ENCODE measurements at places on chromosomes 13 and 19.

DNA sequence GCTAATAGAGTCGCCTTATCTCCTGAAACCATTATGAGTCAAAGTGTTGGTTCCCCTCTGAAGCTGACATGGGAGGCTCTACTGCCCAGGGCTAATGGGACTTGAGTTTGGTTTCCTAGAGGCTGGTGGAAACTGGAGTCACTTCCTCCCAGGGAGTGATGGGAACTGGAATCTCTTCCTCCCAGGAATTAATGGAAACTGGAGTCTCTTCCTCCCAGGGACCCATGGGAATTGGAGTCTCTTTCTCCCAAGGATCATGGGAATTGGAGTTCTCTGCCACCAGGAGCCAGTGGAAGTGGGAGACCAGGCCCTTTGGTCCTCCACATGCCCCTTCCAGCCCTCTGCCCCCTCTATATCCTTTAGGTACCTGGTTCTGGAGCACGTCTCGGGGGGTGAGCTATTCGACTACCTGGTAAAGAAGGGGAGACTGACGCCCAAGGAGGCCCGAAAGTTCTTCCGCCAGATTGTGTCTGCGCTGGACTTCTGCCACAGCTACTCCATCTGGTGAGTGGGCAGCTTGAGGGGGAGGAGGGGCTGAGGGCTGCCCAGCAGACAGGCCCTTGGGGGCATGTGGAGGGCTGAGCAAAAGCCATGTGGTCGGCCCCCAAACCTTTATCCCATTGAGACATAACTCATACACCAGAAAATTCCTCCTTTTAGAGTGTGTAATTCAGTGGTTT is 5.5 kb downstream of the BRSK1 start:
- DNase-seq, result no peak

- no peak for DNase-seq
Observed at GRCh38 chr19:58572818-58573657, at the start of gene MZF1. TSS of gene MZF1 (minus strand) at chr19:58573335. CDS start at chr19:58571389, 1,946 bp downstream.

- no peak for DNase-seq
Observed at GRCh38 chr13:21053231-21053630, 8.2 kb downstream of the LATS2 start.

- DNase-seq, result no peak
Observed at GRCh38 chr13:70171151-70171550, 62.9 kb upstream of the KLHL1 start.

DNA sequence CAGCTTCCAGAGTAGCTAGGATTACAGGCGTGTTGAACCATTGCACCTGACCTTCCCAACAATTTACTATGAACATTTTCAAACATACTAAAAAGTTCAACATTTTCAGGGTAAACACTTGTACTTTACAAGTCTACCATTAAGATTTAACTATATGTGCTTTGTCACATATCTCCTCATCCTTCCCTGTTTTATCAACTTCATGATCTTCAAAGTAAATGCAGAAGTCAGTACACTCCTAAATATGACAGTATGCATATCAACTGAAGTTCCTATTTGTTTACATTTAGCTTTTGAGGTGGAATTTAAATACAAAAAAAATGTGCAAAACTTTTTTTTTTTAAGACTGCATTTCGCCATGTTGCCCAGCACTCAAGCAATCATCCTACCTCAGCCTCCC is 18.5 kb downstream of the LNX2 start:
- DNase-seq, result no peak

- no peak for DNase-seq
Observed at GRCh38 chr13:46198696-46199193, 13.0 kb upstream of the LRRC63 start.

DNA sequence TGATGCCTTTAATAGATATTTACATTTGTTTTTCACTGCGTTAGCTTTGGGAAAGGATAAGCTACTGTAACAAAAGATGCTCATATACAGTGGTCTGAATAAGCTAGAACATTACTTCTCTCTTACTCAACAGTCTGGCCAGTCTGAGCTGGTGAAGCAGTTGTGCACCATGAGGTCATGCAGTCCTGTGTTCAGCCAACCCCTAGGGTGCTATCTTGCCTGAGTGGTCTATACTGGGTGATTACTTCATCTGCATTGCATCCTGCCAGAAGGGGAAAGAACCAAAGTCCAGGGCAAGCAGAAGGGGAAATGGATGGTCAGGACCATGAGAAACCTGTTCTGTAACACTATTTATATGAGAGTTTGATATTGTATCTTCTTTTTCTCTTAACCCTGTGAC is 31.5 kb downstream of the ERCC5 start:
- no peak for DNase-seq

DNA sequence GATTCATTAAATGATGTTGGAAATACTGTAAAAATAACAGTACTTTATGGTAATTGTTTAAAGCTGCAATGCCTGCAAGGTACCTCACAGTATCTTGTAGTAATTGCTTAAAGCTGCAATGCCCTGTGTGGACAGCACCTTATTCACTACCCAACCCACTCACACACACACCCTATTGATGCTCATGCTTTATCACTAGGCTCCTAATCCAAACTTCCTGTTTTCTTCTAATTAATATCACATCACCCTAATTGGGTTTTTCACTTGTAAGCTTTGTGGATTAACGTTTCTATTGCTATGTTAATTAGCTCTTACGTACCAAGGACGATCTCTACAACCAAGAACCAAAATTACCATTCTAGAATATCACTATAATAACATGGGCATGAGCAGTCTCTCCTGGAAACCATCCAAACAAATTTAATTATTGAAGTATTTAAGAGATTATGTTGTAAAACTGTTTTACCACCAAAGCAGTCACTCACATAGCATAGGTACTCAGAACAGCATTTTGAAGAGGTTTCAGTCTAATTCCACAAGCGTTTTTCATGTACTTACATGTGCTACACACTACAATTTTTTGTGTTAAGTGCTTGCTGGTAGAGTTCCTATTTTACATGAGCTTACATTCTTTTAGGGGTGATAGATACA is 303.8 kb downstream of the PCDH9 start:
- peak; percentile 82 for DNase-seq

DNA sequence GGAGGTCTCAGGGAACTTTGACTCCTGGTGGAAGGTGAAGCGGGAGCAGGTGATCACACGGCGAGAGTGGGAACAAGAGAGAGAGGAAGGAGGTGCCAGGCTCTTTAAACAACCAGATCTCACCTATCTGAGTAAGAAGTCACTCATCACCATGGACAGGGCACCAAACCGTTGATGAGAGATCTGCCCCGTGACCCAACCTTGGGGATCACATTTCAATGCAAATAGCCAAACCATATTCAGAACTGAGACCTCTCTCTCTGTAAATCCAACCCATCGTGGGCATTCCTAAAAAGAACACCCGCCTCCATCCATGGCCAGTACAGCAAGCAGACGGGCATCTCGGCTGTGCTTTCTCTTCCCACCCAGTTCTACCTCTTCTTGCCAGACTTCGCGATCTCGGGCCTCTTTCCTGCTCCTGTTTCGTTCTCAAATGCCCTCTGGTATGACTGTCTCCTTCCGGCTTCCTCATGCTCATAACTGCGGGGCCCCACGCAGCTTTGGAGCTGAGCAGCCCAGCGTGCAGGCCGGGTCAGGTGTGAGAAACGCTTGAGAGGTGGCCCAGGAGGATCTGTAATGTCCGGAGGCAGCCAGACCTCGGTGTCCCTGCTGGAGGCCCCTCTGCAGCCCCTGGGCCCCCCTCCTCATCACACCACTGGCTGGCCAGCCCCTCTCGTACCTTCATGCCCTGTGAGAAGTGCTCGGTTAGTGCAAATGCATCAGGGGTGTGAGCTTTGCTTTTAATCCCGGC is 97.0 kb upstream of the GPR183 start:
- DNase-seq, result no peak

DNA sequence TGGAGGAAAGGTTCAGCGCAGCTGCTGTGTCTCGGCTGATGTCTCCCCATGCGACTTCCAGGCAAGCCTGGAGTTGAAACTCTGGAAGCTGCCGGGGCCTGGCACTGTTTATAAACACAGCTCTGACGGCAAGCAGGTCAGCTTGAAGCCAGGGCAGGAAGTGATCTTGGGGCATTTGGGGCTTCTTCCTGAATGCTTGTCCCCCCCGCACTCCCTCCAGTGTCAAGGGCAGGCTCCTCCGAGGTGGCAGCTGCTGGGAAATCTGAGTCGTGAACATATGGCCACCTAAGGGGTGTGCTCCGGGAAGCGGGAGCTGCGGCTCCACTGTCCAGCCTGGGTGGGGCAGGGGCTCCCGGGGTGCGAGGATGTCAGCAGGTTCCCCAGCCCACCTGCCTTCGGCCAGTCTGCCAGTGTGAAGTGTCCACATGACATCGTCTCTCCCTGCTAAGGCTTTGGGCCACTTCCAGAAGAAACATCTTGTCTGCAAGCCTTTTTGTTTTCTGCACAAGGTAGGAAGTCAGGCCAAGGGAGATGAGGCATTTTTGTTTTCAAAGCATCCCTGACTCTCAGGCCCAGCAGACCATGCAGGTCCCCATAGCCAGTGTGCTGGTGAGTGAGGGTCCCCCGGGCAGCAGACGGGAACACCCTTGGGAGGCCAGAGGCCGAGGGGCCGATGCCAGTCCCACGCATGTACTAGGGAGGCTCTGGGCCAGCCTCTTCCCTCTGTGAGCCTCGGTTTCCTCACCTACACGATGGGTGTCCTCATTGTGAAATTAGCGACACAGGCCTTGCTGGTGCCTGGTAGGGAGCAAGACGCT is 2.7 kb downstream of the PIAS4 start:
- DNase-seq, result no peak

GRCh38 chr19:14101003-14101545 is 10.5 kb upstream of the SAMD1 start:
- DNase-seq, result no peak

GRCh38 chr19:29268721-29269393 is 55.9 kb upstream of the UQCRFS1 start:
- no peak for DNase-seq

DNA sequence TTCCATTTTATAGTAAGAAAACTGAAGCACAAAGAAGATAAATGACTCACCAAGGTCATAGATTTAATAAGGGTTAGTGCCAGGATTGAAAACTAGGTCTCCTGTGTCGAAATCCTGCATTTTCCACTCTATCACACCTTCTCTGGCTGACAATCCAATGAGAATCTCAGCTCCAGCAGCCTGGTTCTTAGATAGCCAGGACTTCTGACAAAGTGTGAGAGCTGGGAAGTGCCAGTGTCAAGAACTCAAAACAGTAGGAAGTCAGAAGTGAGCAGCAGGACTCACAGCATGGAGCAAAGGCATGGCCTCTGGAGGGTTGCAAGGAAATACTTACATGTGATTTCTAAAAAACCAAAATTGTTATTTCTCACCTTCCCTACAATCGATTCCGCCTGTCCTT is 24.3 kb downstream of the KCTD12 start:
- DNase-seq, result no peak

DNA sequence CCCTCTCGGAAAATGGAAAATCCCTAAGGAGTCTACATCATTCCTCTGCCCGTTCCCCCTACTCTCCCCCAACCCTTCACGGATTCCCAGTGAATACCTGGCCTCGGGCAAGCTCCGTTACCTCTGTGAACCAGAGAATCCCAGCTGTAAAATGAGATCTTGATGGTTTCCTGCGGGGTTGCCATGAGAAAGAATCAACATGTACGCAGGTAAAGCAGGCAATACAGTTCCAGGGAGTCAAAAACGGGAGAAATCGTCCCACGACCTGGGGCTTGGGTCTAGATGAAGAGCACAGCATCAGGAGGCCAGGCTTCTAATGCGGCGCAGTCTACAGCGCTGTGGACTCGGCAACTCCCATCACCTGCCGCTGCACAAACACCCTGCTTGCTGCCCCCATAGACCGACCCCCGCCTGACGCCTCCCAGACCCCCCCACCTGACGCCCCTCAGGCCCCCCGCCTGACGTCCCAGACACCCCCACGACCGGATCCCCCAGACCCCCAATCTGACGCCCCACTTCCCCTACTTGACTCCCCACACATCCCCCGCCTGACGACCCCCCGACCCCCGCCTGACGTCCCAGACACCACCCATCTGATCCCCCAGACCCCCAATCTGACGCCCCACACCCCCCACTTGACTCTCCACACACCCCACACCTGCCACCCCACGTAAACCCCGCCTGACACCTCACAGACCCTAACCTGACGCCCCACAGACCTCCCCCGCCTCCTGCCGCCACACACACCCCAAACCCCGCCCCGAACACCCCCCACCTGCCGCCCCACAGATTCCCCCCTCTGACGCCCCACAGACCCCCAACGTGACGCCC is 680 bp downstream of the LIG4 start:
- peak; percentile 75 for DNase-seq

- no peak for DNase-seq
Observed at GRCh38 chr13:54627646-54628372, 1599.2 kb downstream of the OLFM4 start.

- DNase-seq, result peak; percentile 100
Observed at GRCh38 chr19:4968462-4969291, at the start of gene KDM4B. TSS of gene KDM4B (plus strand) at chr19:4969113. CDS start at chr19:5032891, 63,778 bp downstream.

- no peak for DNase-seq
Observed at GRCh38 chr13:77698201-77699058, 943 bp downstream of the SLAIN1 start.

DNA sequence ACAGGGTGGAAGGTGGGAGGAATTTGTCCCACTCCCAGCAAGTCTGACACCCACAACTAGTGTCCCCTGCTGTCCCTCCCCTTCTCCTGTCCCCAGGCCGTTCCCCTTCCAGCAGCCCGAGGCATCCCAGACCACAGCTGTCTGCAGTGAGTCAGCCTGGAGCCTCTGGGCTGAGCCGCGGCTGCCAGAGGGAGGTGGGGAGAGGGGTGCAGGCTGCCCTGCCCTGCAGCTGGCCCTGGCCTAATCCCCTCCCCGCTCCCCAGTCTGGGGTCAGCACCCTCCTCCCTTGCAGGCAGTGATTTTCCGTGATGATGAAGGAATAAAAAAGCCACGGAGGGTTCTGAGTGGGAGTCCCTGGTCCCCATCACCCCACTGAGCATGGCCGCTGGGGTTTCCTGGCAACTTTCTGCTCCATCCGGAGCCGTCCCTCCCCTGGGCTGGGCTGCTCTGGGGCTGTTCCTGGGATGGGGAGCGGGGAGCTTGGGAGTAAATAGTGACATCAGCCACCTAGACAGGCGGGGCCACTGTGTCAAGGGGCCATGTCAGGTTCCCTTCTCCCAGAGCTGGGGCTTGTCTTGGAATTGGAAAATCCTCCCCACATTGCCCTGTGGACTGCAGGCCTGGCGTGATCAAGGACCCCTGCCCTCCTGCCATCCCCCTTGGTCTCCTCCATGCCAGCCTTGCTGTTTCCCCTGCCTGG is 16.8 kb downstream of the SPC24 start:
- no peak for DNase-seq

DNA sequence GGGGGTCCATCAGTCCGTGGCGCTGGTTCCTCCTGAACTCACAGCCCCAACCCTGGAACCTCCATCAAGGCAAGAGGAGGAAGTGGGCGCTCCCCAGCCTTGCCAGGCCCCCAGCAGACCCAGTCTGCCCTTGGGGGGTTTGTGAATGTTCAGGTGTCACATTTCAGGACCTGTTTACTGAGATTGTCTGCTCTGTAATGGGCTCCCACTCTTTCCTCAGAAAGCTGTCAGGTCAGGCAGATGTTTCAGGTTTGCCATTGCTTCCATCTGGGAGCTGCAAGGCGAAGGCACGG is 29.4 kb downstream of the TSSK6 start:
- no peak for DNase-seq
